ENCODE measurements at places on chromosomes 6 and 20.

- no peak for DNase-seq
These were observed 739.8 kb downstream of the TFAP2A start for GRCh38 chr6:9675122-9675521.

GRCh38 chr20:22861231-22861980 is 173.7 kb upstream of the SSTR4 start:
- no peak for DNase-seq

DNA sequence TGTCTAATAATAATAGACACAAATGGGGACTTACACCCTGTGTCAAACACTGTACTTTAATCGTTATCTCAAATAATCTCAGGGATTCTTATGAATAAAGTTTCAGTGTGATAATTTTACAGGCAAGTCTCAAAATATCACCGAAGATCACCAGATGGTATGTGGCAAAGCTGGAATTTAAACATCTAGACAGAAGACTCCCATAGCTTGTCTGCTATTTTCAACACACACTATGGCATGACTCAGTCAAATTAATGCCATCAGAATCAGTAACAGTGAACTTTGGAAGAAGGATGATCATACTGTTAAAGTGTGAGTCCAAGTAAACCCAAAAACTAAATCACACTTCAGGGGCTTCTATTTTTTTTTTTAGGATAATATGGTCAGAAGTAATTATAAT is 867.6 kb upstream of the FLRT3 start:
- no peak for DNase-seq

DNA sequence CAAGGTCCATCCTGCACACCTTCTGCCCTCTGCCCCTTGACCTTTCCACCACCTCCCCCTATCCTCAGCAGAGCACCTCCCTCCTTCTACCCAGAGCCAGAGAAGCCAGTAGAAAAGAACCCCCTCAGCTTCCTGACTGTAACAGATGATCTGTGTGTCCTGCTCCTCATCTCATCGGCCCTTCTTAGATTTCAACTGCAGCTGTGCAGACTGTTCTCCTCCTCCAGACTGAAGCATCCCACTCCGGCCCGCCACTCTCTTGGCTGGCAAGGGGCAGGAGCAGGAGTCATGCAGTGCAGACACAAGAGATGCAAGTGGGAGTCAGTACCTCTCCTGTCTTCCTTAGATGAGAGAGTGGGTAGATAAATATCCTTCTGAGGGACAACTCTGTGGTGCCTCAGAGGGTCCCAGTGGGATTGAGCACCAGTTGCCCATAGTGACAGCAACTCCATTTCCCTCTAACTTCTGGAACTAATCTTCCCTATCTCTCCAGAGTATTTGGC is 163.5 kb upstream of the MLN start:
- no peak for DNase-seq

DNA sequence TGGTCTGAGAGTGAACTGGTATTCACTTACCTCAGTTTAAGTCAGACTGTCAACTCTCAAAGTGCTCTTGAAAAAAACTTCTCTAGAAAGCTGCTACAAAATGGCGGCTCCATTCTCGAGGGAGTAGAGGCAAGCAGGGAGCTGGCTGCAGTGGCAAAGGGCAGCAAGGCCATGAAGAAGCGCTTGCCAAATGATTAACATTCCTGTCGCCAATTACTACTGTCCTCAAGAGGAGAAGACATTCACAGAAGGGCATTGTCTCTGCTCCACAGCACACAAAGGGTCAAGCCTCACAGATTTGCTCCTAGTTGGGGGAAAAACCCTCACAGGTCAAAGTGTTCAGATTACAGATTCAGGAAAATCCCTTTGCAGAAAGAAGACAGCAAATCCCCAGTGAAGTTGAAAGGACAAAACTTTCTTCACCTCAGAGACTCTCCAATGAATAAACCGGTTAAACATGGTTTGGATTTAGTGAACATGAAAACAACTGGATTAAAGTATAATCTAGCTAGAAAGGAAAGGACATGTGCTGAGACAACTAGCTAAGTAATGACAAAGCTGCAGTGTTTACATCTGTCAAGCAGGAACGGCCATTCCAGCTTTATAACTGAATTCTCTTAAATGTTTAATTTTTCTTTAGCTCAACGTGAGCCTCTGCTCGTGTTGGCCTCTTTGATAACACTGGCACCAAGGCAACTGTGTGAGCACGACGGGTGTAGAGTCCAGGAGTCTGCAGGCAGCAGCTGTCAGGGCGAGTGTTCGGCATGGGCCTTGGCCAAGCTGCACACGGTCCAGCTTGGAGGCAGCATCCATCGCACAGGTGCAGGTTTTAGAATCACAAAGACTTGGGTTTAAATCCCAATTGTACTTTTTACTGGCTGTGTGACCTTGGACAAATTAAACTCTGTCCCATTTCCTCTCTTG is 37.6 kb downstream of the NR2E1 start:
- no peak for DNase-seq

DNA sequence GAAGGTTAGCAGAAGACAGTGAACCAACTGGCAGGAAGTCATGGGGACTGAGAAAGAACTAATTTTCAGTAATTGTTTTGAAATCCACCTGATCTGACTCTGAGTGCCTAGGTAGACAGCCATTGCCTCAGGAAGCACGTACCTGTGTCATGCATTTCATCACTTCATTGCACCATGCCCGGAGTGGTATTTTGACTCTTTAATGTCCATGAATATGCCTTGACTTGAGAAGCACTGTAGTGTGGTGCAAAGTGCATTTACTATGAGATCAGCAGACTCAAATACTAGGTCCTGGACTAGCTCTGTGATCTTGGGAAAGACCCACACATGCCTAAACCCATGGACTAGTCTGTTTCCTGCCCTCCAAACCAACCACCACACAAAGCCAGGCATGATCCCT is 370.9 kb upstream of the MARCKS start:
- DNase-seq = no peak

GRCh38 chr20:61727761-61728160 is 337.9 kb downstream of the TAF4 start:
- DNase-seq = no peak

- no peak for DNase-seq
These were observed 25.1 kb upstream of the AVP start for GRCh38 chr20:3109350-3110302.

DNA sequence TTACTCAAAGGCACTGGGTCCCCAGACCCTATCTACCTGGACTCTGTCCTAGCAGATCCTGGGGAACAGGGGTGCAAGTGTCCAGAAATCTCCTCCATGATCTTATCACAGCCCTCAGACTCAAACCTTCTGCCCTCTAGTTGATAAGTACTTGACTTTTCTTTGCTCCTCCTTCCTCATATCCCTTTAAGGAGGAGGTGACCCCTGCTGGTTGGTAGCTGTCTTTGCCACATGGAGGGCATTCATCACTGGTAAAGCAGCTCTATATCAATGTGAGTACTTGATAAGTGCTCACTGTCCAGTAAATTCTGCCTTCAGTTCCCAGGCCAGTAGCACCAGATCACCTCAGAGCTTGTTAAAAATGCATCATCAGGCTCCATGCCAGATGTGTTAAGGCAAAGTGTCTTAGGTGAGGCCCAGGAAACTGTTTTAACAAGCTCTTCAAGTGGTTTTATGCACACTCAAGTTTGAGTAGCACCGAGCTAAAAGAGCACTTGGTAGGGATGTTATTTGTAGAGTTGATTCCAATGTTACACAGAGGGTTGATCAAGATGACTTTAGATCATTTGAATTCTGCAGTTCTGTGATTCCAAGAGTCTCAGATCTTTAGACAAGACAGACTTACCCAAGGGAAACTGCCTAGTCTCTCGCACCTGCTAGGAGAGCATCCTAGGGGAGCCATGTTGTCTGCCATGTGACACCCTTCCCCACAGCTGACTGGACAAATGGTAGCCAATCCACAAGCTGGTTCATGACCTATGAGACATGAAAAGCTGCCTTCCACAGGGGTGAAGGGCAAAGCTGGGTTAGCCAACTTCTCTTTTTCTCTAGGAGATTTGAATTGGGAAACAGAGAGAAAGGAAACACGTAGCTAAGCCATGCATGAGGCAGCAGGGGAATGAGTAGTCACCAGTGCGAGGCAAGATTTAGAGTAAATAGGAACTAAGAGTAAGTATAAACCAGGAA is 18.6 kb downstream of the TREML2 start:
- DNase-seq = no peak

- no peak for DNase-seq
These were observed 683.3 kb downstream of the QKI start for GRCh38 chr6:164097551-164098398.

GRCh38 chr20:24059174-24059573 is 70.6 kb upstream of the GGTLC1 start:
- DNase-seq = no peak

GRCh38 chr20:24668384-24668702 is 198.9 kb downstream of the SYNDIG1 start:
- DNase-seq = no peak

DNA sequence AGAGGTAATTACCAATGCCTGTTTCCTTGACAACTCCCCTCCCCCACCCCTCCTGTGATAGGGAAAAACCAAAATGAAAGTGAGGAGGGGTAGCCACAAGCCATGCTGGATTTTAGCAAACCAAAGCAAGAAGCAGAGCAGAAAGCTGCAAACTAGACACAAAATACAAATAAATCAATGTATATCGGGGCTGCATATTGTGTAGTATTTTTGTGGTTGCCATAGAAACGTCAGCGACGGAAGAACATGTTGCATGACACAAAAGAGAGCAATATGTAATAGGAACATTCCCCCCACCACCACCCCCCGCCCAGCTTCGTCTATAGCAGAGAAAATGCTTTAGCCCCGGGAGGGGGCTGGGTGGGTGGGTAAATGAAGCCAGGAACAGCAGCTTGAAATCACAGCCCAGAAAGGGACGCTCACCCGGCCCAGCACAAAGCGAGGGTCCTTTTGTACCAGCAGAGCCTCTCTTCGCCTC is 548 bp downstream of the AGPAT4 start:
- peak; percentile 66 for DNase-seq

DNA sequence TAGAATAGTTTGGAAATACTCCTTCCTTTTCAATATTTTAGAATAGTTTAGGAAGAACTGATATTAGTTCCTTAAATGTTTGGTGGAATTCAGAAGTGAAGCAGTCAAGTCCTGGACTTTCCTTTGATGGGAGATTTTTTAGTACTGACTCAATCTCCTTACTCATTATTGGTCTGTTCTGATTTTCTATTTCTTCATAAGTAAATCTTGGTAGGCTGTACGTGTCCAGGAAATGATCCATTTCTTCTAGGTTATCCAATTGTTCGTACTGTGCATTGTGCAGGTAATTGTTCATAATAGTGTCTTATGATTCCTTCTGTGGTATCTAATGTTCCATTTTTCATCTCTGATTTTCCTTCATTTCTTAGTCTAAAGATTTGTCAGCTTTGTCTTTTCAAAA is 138.9 kb downstream of the SYCP2 start:
- DNase-seq = no peak

DNA sequence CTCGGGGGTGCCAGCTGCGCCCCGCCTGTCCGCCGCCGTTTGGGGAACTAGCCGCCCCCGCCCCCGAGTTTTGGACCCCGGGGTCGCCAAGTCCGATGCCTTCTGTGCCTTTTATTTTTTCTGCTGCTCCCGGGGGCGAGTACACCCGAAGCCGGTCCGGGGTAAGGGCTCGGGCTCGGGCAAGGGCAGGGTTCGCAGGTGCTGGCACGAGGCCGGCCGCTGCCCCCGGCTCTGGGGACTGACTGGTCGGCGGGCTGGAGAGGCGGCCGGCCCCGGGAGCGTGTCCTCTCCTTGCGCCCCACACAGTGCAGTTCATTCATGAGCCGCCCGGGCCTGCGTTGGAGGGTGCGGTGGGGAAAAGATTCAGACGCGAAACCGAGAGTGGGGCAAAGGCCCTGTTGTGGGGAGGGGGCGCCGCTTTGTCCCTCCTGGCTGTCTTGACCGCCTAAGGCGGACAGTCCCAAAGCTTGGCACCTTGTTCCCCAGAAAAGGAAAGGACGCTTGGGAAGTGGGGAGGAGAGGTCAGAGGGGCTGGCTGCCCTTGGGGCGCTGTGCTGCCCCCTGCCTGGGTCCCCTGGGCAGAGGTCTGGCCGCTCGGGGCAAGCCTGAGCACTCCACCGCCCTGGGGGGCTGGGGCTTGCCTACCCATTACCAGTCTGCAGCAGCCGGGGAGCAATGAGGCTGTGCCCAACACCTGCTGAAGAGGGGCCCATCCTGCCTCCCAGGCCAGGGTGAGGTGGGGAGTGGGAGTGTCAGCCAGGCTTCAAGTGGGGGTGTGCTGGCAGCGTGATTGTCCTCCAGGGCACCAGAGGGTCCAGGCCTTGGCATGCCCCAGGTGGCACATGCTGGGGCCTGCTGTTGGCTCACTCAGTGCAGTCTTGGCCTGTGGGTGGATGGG is 915 bp downstream of the TMEM63B start:
- DNase-seq = no peak

DNA sequence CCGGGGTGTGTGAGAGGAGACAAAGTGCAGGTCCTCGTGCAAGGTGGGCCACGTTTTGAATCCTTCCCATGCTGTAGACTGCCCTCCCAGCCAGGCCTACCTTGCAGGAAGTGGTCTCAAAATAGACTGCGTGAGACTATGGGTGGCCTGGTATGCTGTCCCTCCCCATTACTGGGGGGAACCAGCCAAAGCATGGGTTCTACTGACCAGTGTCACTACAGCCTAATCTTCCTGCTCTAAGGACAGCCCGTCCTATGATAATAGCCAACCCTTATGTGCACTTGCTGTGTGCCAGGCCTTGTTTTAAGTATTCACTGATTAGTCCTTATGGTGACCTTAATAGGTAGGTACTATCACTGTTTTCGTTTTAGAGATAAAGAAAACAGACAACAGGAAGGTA is 38.0 kb downstream of the FOXP4 start:
- no peak for DNase-seq

GRCh38 chr20:35404614-35405259 is 7.0 kb downstream of the UQCC1 start:
- DNase-seq = no peak

DNA sequence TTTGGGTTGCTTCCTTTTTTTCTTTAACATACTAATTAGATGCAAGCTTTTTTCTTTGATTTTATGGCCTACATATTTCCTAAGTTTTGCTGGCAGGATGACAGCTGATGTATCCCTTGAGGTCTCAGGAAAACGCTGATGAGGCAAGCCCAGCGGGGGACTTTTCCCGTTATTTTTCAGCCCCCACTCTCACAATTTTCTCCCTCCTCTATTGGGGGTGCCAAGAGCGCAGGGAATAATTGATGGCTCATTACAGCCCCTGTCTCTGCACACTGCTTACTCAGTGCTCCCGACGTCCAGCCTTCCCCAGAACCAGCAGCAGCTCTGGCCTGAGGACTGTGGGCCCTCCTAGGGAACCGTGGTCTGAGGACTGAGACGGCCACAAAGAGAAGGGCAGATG is 38.6 kb upstream of the VSTM2L start:
- DNase-seq = no peak

- DNase-seq = no peak
These were observed 27.8 kb downstream of the PPP1R16B start for GRCh38 chr20:38833154-38833856.

GRCh38 chr6:46808806-46809205 is 15.6 kb downstream of the MEP1A start:
- no peak for DNase-seq

GRCh38 chr6:29675561-29675960 is 5.4 kb downstream of the ZFP57 start:
- no peak for DNase-seq
